ENCODE measurements at places on chromosomes 7 and 10.

DNA sequence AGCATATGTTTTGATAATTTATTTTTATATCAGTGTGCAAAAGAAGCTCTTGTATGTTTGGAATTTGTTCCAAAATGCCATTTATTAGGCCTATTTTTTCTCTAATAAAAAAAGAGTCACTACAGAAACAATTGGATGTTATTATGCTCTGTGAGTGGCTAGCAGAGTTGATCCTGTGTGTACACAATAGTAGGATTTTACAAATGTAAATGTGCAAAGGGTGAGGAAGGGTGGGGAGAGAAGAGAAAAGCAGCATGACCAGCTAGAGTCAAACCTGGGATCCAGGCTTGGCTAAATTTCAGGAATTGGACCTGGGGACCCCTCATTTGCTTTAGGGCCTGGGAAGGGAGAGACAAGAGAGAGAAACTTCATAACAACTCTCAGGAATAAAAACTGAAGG, 32.5 kb downstream of the SEMA3A start:
- DNase-seq, result no peak

GRCh38 chr10:62960416-62960815, 144.2 kb upstream of the EGR2 start:
- DNase-seq, result no peak

- DNase-seq, result no peak
These were observed 26.3 kb downstream of the ANKRD61 start for GRCh38 chr7:6057316-6058129.

DNA sequence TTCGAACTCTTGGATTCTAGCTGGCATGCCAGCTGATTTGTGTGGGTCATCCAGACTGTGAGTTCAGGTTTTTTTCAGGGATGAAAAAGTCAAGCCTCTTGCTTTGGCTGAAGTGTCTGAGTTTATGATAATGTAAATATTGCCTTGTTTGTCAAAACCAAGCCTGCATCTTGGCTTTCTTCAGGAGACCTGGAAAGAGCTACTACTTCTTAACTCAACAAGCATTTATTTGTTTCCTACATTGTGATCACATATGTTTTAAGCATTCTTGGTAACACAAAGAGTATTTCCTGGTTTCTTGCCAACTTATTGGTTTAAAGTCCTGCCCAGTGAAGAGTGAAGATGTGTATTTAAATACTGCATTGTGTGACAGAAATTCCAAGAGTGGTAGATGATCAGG, 407.1 kb downstream of the LRMDA start:
- no peak for DNase-seq

GRCh38 chr10:116083226-116083762, 189.7 kb downstream of the GFRA1 start:
- DNase-seq, result no peak

GRCh38 chr7:101169838-101170551, 4.6 kb upstream of the VGF start:
- peak; percentile 74 for DNase-seq

DNA sequence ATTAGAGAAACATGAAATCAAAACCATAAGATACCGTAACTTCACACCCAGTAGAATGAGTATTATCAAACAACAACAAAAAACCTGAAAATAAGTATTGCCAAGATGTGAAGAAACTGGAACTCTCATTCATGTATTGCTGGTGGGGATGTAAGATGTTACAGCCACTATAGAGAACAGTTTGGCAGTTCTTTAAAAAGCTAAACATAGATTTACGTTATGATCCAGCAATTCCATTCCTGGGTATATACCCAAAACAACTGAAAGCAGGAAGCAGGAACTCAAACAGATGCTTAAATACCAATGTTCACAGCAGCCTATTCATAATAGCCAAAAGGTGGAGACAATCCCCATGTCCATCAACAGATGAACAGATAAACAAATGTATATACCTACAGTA, 72.5 kb downstream of the NT5C2 start:
- no peak for DNase-seq

DNA sequence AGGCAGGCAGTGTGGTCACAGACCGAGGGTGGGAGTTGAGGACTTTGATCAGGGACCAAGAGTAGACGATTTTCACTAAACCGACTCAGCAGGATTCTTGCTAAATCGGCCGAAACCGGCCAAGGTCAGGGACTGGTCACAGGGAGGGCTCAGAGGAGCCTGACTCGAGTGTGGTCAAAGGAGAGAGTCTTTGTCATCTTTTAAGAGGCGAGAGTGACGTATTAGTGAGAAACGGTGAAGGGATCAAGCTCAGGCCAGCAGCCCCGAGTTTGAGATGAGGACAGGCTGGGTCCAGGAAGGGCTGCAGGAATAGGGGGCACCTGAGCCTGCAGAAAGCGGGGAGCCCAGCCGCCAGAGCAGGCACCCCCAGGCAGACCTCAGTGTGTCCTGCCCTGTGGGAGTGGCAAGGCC, 41.6 kb upstream of the FAM20C start:
- DNase-seq, result no peak

DNA sequence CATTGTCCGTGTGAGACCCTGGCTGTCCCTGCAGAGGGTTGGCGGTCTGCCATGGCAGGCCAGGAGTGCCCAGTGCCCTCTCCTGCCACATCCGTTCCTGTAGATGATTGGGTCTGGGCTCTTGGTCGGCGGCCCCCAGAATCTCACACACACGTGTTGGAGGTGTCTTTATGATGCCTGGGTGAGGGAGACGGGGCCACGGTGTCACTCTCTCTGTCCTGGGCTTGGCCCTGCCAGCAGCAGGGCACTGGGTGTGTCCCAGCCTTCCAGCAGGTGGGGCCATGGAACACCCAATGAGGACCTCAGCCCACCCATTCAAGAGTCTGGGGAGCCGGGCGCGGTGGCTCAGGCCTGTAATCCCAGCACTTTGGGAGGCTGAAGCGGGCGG, 30.2 kb downstream of the UNC5B start:
- DNase-seq, result no peak

DNA sequence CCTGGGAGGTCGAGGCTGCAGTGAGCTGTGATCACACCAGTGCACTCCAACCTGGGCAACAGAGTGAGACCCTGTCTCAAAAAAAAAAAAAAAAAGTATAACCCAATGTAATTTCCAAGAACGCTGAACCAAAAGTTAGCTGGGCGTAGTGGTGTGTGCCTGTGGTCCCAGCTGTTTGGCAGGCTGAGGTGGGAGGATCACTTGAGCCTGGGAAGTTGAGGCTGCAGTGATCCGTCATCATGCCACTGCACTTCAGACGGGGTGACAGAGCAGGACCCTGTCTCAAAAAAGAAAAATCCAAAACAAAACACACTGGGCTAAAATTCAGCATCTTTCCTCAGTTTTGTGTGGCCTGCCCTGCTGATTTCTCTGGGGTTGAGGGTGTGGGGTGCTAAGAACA, 21.1 kb downstream of the HNRNPA2B1 start:
- DNase-seq, result no peak

DNA sequence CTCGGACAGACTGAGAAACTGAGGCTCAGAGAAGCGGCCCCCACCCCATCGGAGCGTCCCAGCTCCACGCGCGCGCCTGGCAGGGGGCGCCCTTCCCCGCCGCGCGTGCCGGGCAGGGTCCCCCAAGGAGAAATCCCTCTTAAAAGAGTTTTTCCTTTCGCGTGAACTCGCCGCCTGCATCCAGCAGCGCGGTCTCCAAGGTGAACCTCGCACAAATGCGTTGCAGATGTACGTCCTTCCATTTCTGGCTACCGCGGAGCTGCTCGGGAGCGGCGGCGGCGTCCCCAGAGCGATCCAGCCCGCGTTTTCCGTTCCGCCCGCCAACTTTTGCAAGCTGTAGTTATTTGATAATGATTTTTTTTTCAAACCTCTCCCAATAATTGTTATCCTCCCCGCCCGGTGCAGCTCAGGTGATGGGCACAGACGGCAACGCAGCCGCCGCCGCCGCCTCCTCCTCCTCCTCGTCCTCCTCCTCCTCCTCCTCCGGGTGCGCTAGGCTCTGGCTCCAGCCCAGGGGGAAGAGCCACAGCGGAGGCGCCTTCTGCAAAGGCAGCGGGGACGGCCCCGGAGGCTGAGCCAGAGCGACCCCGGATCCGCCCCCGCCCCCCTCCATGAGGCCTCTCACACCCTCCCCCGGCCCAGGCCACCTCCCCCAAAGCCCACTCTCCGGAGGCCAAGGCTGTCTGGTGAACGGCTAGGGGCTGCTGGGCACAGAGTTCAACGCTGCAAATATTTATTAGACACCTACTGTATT, 74.0 kb upstream of the CUX1 start:
- DNase-seq, result peak; percentile 68

DNA sequence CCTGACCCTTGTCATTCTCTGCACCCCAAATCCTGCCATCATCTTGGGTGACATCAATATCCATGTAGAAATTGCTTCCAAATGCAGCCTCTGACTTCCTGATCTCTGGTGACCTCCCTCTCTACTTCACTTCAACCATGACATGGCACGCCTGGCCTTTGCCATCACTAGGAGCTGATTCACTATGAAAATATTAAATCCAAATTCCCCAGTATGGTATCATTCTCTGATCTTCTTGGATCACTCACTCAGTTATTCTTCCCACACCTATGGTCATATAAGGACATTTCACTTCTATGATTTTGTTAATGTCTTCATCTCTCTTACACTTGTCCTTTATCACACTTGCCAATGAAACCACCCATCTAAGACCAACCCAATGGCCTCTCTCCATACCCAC, 73.7 kb upstream of the ODAD2 start:
- no peak for DNase-seq

DNA sequence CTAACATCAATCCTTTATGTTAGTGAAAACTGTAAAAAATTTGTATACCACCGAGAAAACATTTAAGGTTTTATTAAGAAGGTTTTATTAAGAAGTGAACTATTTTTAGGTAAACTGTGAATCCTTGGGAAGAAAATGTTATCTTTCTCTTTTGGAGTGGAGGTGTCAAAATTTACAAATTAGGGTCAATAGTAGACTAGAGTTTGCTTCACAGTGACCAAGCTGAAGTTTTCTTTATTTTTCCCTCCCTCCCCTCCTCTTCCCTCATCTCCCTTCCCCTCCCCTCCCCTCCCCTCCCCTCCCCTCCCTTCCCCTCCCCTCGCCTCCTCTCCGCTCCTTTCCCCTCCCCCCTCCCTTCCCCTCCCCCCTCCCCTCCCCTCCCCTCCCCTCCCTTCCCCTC, 168.8 kb downstream of the CNTNAP2 start:
- DNase-seq, result no peak

- DNase-seq, result no peak
These were observed 8.2 kb downstream of the TMEM270 start for GRCh38 chr7:73869011-73869798.

DNA sequence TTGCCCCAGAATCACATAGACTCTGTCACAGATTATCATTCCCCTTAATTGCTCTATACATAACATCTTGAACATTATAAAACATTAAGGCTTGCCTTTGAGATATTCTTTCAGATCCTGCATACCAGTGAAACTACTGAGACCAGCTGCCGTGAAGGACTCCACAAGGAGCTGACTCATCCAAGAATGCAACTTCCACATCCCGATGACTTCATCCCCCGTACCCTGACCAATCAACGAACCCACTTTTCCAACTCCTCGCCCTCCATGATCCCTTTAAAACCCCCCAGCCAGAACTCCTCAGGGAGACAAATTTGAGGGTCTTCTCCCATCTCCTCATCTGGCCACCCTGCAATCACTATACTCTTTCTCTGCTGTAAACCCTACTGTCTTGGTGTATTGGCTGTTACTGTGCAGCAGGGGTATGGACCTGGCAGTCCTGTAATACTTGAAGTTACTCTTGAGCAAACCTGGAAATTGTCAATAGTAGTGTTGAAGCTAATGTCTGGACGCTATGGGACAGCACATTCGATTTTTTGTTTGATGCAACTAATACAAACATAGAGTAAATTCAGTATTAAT, 49.8 kb downstream of the HTR5A start:
- no peak for DNase-seq

DNA sequence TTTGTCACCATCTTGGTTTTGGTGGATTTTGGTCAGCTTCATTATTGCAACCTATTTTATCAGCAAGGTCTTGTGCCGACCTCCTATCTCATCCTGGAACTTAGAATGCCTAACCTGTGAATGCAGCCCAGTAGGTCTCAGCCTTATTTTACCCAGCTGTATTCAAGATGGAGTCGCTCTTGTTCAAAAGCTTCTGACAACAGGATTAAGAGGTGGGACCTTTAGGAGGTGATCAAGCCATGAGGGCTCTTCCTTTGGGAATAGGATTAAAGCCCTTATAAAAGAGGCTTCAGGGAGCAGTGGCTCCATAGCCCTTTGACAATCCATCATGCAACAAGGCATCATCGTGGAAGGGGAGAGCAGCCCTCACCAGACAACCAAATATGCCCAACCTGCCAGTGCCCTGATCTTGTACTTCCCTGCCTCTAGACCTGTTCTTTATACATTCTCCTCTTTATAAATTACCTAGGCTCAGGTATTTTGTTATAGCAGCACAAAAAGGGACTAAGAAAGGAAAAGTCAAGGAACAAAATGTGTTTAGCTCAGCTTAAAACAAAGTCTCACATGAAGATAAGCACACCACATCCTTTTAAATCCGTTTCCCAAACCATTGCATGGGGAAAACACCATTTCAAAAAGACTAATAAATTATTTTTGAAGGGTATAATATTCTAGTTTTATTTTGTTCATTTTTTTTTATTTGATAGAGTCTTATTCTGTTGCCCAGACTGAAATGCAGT, 8.5 kb upstream of the MAP3K8 start:
- DNase-seq, result no peak

DNA sequence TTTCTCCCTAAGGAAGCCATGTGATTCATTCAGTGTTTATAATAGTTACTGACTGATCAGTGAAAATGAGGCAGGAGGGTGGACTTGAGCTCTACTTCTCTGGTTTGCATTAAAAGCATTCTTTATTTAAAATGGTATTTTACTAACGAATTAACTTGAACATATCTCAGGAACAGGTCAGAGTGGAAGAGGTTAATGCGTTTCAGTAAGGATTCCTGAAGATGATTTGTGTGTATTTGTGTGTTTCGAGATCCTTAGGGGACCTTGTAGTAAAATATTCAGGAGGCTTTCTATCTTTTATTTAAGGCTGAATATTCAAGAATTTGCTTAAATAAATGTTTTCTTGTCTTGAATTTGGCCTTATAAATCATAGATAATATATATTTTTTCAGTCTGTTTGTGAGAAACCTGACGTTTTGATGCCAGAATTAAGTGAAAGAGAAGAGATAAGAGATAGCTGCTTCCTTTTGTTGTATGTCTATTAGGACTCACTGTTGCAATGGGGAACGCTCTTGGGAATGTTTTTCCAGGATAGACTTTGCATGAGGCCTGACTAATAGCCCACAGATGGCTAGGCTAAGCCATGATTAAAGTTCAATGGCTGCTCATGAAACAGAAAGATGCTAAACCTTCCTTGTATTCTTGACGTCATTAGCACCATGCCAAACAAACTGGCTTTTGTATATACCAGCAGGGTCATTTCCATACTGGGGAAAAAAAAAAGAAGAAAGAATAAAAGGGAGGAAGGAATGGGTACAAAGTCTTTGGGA, 93.8 kb upstream of the MTPN start:
- no peak for DNase-seq

DNA sequence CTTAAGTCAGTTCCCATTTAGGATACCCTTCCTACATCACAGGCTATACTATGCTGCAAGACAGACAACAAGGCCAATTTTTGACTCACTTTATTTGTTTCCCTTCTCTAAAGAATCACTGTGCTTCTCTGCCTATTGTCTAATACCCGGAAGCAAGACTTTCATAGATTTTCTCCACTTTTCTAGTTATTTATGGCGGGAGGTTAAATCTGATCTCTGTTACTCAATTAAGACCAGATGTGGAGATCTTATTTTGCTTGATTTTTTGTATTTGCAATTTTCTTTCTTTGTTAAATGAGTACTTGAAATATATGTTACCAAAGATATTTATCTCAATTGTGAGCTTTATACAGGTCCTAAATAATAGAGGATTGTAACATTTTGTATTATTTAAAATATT, 511.5 kb downstream of the ATRNL1 start:
- DNase-seq, result no peak

Data from T-cell (primary cell).